ENCODE measurements at places on chromosomes 13 and 19.
A peak's percentile ranks its signal among the peaks of the same experiment; 100 is the strongest.

DNA sequence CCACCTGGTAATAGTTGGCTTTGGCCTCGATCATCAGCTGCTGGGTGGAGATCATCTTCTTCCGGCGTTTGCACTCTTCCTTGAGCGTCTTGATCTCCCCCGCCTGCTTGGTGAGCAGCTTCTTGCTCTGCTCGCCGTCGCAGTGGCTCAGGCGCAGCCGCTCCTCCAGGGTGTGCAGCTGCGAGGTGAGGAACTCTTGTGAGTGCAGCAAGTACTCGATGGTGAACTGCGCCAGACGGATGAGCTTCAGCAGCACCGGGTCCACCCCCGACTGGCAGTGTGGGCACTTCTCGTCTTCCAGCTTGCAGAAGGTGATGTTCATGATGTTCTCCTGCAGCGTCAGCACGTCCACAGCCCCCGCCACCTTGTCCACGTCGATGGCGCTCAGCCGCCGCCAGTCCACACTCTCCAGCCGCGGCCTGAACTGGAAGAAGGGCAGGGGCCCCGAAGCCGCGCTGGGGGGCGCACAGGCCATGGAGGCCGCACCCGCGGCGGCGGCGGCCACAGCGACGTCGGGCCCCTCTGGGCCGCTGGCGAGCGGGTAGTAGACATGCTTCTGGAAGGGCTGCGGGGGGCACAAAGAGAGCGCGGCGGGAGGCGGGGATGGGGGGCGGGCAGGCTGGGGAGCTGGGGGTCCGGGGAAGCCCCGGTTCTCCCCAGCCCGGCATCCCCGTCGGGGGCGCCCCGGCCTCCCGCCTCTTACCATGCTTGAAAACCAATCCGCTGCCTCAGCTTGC is 3.0 kb downstream of the DZIP1 start:
- no peak for DNase-seq

GRCh38 chr19:45526143-45526542 is 18.9 kb downstream of the VASP start:
- DNase-seq: peak; percentile 87

GRCh38 chr13:72637561-72637960 is 89.9 kb downstream of the MZT1 start:
- DNase-seq: no peak

- no peak for DNase-seq
Measured at GRCh38 chr13:95406176-95406575, 104.9 kb upstream of the ABCC4 start.

GRCh38 chr13:27926644-27927434 is 7.0 kb downstream of the PDX1 start:
- DNase-seq: no peak

DNA sequence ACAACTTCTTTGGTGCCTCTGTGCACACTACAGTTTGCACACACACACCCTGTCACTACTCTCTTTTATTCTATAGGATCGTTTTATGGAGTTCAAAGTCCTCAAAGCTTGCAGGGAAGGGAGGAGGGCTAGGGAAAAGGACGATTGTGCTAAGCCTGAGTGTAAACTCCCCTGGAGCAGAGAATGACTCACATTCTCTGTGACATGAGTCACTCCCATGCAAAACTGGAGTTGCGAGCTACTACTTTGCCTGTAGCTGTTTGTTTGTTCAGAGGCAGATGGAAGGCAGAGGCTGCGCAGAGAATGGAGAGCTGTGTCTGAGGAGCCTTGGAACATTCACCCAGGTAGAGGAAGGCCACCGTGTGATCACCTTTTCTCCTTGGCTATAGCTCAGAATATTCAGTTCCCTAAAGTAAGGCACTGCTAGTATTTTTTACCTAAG is 80.5 kb upstream of the MBNL2 start:
- peak; percentile 84 for DNase-seq

- DNase-seq: no peak
Measured at GRCh38 chr19:31572102-31572975, 223.1 kb upstream of the TSHZ3 start.

GRCh38 chr19:55498246-55498840 is 10.1 kb downstream of the SSC5D start:
- no peak for DNase-seq

DNA sequence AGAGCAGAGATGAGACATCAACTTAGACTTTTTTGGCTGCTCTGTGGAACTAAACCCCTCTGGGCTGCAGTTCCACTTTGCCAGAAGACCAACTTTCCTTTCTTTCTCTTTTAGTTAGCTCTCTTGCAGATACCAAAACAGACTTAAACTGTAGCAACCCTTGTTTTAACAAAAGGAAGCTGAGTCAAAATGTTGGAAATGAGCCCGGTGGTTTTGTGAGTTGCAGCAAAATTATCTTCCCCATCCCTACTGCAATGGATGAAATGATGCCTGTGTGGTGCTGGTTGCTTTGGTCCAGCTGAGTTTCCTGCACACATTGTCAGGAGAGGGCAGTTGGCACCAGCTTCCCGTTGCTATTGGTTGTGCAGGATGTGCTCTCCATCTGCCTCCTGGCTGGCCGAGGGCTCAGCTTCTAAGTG is 115.3 kb downstream of the LRCH1 start:
- peak; percentile 91 for DNase-seq

DNA sequence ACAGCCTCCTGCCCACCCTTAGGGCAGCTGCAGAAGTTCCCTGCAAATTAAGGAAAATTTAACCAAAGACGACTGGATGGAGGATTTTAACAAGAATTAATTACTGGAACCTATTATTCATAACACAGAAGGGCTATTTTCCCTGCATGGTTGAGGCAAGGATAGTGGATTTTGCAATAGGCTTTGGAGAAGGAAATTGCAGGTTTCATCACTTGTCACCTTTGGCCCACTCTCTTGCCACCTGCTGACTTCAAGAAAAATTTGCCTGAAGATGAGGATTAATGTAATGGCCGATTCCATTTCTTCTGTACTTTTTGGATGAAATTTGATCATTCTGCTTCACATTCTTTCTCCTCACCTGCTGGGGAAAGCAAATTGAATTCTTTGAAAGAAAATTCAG is 261.7 kb downstream of the FGF9 start:
- no peak for DNase-seq

DNA sequence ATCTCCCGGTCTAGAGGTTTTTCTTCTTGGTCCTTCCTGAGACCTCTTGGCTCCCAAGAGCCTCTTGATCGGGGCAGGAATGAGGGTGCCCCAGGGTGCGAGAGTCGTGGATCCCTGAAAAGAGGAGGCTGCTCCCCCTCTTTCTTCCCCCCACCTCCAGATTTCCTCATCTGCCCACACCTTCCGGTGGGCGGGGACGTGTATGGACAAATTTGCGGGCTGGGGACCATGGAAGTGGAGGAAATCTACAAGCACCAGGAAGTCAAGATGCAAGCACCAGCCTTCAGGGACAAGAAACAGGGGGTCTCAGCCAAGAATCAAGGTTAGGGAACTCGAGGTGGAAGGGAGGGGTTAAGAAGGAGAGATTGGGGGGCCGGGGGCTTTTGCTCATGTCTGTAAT is at the start of gene MCEMP1:
MCEMP1 (plus strand) TSS at position 237 of the 400 bp plus-strand sequence; CDS start at position 268, 31 bp downstream.
- no peak for DNase-seq

- no peak for DNase-seq
Measured at GRCh38 chr13:35810321-35810720, 320.9 kb downstream of the DCLK1 start.

- DNase-seq: no peak
Measured at GRCh38 chr13:57552437-57552836, 79.1 kb upstream of the PCDH17 start.

- DNase-seq: no peak
Measured at GRCh38 chr19:19421299-19421696, 15.8 kb downstream of the GATAD2A start.

GRCh38 chr19:7545300-7545699 is 9.8 kb downstream of the PNPLA6 start:
- DNase-seq: no peak

GRCh38 chr19:40550951-40551350 is 25.7 kb upstream of the SHKBP1 start:
- DNase-seq: no peak

DNA sequence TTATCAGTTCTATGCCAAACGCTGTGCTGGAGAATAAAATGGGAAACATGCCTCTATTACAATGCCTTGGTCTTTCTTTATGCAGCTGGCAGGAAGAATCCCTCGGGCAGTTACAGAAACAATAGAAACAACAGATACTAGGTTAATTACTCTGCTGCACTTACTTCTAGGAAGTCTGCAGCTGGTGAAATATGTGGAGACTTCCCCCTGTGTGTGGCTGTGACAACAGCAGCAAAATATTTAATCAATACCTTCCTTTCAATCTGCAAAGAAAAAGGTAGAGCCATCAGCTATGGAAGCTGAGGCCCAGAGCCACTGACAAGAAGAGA is 9.9 kb downstream of the STOML3 start:
- no peak for DNase-seq

- no peak for DNase-seq
Measured at GRCh38 chr13:51636349-51636890, 52.2 kb downstream of the WDFY2 start.

DNA sequence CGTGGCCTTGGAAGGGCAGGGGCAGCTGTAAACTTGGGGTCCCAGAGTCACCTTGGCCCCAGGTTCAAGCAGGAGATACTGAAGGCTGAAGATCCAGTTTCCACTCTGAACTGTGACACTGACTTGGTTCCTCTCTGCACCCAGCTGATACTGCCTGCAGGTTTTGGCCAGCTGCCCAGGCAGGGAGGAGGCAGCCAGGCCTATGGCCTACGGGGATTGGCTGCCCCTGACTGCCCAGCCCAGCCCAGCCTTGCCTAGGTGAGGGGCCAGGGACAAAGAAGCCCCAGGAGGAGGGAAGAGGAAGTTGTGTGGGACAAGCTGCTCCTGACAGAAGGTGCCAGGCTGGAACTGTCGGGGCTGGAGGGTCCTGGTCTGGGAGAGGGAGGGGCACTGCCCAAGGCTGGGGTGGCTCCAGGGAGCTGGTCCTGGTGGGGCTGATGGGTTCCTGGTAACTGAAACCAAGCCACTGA is 51.7 kb upstream of the CYP4F8 start:
- no peak for DNase-seq

- peak; percentile 97 for DNase-seq
Measured at GRCh38 chr19:1265615-1266128, 3.5 kb upstream of the CIRBP start.

DNA sequence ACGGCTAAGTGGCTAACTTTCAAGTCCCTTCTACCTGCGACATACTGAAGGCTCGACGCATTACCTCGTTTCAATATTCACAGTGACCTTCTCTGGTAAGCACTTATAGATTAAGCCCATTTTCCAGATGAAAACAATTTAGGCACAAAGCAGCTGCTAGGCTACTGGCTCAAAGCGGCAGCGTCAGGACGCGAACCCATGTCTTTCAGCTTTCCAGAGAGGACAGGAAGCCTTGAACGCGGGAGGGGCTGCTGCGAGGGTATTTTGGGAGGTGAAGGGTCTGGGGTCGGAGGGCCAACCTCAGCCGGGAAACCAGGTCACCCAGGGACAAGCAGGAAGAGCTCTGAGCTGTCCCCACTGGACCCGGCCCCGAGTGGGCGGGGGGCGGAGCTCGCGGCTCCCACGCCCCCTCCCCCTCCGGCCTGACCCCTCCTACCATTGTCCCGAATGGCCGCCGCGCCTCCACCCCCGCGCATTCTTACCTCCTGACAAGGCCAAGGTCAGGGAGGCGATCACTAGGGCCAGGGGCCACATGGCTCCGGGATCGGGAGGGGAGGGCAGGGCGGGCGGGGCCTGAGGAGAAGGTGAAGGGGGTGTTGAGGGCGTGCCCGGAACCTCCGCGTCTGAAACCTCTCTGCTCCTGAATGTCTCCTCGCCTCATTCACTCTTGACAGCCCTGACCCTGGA is at the start of gene KLK13:
KLK13 (minus strand) TSS at position 559 of the 687 bp plus-strand sequence; CDS start at position 534, 25 bp downstream.
- DNase-seq: no peak

DNA sequence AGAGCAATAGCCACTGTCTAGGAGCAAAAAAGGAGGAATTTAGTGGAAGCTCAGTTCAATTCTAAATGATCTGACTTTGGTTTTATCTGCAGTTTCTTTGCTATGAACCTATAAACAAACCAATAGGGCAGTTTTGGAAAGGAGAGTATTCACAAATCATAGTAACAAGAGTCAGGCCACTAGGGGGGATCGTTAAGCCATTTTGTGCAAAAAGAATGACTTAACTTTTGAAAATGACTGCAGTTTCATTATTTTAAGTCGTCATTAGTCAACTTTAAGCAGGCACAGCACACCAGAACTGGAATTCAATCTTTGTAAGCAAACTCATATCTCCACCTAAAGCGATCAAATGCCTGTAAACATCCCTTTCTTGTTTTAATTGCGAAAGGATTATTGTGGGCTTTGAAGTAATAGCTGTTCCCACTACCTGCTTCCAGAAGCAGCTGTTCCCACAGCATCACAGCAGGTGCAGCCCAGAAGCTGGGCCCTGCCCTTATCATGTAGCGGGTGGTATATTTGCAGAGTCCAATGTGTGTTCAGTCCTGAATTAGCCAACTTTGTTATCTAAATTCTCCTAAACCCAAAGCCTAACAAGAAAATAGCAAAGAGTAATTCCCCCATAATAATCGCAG is 51.5 kb downstream of the SOX21 start:
- peak; percentile 38 for DNase-seq

GRCh38 chr19:5880604-5881078 is 10.3 kb upstream of the FUT5 start:
- DNase-seq: peak; percentile 79

GRCh38 chr13:22049384-22049783 is 378.5 kb downstream of the FGF9 start:
- peak; percentile 2 for DNase-seq

DNA sequence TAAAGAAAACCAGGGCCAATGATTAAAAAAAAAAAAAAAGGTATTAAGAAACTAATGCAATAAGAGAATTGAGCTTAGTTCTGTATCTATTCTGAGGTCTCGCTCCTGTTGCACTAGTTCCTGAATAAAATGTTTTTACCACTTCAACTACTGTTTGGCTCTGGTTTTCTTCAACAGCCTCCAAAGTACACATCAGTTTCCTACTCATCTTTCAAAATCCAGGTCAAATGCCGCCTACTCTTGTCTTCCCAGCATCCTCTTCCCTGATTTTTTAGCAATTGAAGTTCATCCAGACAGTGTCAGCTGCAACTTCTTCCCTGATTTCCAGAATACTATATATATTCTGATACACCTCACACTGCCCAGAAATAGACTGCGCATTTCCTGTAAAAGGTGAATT is 1.4 kb upstream of the RCBTB1 start:
- no peak for DNase-seq

- no peak for DNase-seq
Measured at GRCh38 chr19:48444129-48444935, 1.5 kb upstream of the GRWD1 start.
